ENCODE measurements at places on chromosomes 6 and 20. TPM values are rescaled to one million over a fixed set of nuclear protein-coding genes. Genes with fewer than 3 reads are reported as not detected.
A peak's percentile ranks its signal among the peaks of the same experiment; 100 is the strongest.

DNA sequence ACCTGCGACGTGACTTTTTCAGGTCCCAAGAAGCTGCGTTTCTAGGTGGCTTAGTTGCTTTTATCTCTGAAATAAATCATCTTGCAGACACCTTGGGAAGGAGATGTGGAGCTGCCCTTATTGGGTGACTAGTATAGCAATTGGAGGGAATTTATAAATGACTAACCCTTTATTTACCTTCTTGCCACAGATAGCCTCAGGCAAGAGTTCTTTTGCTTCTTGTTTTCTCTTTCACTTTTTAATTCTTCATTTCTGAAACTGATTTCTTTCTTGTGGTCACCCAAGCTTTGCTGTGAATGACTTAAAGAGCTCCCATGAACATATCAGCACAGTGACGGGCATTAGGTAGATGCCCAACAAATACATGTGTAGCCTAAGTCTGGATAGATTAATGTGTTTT lies 3.0 kb downstream of the ADGRF4 start:
- no peak for DNase-seq

GRCh38 chr6:166579237-166579850 lies 7.1 kb downstream of the RAMACL start:
- DNase-seq = no peak

DNA sequence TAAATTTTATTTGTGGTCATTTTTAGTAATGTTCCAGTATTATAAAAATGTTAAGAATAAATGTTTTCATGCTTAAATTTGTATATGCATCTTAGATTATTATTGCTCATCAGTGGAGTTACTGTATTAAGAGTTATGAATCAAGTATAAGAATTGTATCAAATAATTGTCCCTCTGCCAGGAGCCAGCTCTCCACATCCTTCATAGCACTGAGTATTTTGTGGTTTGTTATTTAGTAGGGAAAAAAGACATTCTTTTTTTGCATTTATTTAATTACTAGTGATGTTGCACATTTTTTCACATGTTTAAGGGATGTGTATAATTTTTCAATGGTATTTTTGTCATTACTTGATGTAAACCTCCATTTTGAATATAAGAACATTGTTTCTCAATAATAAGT lies 102.0 kb downstream of the ADGRB3 start:
- no peak for DNase-seq

GRCh38 chr6:167846997-167847606 lies 20.4 kb downstream of the AFDN start:
- DNase-seq = no peak

- DNase-seq = no peak
Measured at GRCh38 chr6:42086046-42087035, 36.0 kb downstream of the TAF8 start.

DNA sequence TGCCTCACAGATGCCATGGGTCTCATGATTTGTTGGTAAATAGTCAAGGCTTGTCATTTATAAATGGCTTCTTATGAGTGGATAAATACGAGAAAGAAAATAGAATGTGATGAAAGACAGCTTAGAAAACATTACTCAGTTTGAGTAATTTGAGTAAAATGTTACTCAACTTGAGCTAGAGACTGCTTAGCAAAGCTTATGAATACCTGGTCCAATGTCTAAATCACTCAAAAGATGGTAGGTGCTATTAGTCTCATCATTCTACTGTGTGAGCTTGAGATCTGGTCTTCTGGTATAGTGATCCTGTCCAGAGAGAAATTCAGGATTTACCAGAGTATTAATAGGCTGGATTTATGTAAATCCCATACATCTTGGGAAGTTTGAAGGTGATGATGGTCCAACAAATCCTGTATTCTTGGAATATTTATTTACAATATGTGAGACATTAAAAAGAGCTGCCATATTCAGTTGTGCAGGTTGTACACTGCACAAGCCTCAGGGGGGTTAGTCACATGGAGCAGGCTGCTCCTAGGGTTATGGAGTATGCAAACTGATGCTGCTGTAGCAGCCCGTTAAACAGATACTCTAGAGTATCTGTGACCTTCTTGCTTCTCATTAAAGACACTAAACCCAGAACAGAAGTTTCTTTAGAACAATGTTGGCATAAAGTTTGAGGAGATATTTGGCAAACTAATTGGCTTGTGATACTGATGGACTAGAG lies 112.9 kb downstream of the RCAN2 start:
- no peak for DNase-seq

GRCh38 chr6:126773112-126773805 lies 345.2 kb upstream of the RSPO3 start:
- no peak for DNase-seq

DNA sequence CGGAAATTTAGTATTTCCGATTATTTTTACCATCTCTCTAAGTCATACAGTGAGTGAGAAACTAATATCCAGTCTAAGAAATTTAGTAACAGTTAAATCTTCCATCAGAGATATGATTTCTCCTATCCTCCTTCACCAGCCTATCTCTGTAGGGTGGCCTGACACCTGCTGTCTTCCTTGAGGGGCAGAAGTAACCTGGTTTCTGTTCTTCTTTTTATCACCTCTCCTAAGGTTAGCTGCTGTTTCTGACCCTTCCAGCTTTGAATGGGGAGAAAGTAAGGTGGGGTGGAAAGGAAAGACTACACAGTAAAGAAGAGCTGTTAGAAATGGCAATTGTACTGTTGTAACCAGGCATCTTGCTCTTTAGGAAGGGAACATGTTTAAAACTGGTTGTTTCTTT lies 447.7 kb downstream of the PHF3 start:
- no peak for DNase-seq

DNA sequence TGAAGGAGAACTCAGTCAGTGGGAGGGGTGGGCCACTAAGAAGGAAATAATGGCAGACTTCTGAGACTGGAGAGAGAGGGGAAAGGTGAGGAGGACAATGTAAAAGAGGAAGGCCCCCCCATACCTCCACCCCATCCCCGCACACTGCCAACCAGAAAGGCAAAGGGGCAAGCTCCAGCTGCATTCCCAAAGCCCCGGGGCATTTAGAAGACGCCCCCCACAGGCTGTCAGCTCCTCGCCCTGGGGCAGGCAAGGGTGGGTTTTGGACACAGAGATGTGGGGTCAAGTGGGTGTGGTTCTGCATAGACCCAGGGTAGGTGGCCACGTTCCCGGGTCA lies 20.8 kb upstream of the SLC22A7 start:
- no peak for DNase-seq

GRCh38 chr6:111987295-111987694 lies 66.6 kb upstream of the CCN6 start:
- no peak for DNase-seq

- no peak for DNase-seq
Measured at GRCh38 chr6:41777551-41778285, 2.0 kb downstream of the FRS3 start.

DNA sequence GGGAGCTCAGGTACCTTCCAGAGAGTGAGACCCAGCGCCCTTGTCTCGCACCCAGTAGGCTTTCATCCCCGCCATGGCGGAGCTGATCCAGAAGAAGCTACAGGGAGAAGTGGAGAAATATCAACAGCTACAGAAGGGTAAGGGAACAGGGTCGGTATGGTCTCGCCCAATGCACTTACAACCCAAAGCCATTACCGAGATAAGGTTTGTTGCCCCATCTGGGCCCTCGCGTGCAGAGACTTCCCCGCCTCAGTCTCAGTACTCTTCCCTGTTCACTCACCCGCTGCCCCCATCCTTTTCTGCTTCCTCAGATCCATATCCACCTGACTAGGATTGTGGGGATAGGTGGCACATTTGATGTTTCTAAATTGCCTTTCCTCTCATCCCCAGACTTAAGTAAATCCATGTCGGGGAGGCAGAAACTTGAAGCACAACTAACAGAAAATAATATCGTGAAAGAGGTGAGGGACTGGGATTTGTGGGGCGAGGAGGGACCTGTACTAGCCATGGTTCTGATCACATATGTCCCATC lies 449 bp downstream of the PFDN6 start:
- no peak for DNase-seq

DNA sequence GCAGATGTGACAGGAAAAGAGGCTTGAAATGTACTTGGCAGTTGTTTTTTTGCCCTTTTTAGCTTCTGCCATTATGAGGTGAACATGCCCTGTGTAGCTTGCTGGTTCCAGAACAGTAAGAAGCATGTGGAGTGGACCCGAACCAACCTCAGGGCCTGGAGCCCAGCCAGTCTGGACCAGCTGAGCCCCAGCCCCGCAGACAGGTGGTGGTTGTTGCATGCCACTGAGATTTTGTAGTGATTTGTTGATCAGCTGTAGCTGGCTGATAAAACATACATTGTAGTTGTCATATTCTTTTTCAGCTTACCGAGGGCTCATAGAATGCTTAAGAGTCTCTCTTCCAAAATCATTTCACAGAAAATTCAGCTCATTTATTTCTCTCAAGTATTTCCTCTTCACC lies 182.2 kb downstream of the FARS2 start:
- DNase-seq = no peak

- no peak for DNase-seq
Measured at GRCh38 chr6:112618849-112619248, 271.7 kb downstream of the RFPL4B start.

DNA sequence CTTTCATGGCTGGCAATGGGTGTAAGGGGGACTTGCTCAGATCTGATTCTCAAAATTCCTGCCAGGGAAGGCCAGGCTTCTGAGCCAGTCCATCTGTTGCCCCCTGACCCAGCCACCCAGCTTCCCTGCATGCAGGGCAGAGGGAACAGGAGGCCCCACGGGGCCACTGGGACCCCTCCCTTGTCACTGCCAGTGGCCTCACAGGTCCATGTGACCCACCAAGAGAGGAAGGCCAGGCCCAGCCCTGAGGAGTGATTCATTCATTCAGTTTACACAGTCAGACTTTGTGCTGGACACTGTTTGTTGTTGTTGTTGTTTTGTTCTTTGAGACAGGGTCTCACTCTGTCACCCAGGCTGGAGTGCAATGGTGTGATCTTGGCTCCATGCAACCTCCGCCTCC lies 39.5 kb downstream of the UBE2V1 start:
- DNase-seq = no peak

- no peak for DNase-seq
Measured at GRCh38 chr6:15329197-15329671, 83.4 kb downstream of the JARID2 start.

GRCh38 chr6:393391-394221 lies 2.1 kb downstream of the IRF4 start:
- peak; percentile 37 for DNase-seq

GRCh38 chr20:45191926-45192325 lies 14.9 kb upstream of the SEMG1 start:
- no peak for DNase-seq

- DNase-seq = no peak
Measured at GRCh38 chr6:136517582-136517981, 32.6 kb downstream of the MAP7 start.

- DNase-seq = peak; percentile 21
Measured at GRCh38 chr6:71383901-71384489, 95.4 kb downstream of the OGFRL1 start.

GRCh38 chr6:47076422-47077344 lies 34.6 kb upstream of the ADGRF1 start:
- no peak for DNase-seq

DNA sequence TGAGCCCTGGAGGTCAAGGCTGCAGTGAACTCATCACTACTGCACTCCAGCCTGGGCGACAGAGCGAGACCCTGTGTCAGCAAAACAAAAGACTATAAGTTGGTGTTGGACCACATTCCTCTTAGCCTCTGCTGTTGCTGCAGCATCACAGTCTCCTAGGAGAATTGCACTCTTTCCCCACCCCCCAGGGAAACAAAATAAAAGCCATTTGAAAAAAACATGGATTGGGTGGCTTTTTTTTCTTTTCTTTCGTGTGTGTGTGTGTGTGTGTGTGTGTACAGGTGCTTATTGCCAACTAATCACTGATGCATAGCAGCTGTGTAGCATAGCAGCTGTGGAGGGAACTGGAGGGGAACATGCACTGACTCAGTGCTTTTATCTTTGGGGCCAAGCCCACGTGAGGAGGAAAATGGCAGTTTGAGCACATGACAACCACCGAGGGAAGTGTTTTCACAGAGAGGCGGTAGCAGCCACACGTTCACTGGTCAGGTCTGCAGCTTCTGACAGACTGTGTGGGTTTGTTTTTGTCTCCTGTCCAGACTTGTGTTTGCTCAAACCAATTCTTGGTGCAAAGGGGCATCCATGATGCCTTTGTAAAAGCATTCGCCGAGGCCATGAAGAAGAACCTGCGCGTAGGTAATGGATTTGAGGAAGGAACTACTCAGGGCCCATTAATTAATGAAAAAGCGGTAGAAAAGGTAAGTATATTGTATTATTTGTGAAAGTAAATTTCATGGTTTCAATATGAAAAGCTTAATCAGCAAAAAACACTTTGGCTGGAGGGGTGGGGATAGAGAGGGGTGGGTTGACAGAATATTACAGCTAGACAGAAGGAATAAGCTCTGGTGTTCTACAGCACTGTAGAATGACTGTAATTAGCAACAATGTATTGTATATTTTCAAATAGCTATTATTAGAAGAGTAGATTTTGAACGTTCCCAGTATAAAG lies 27.7 kb downstream of the ALDH5A1 start:
- DNase-seq = no peak

- no peak for DNase-seq
Measured at GRCh38 chr20:1390581-1391403, 2.1 kb downstream of the FKBP1A start.

DNA sequence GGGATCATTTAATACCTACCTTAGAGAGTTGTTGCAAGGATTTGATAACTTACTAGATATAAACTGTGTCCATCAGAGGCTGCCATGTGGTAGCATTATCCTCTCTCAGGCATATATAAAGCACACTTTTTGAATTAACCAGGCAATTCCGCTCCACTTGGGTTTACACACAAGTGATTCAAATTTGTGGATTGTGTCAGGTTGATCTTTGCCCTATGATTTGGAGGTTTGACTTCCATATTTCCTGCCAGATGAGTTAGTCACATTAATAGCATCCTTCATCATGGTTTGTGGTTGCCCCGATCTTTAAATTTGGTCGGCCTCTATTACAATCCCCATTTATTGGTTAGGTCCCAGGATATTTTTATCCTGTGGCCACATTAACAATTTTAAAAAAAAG lies 44.8 kb upstream of the CTAGE9 start:
- no peak for DNase-seq

Gene ZBP1
- total RNA-seq = 1.6 TPM

Gene XKR7
- total RNA-seq = not detected

Gene CABLES2
- total RNA-seq = 7.1 TPM

Gene SPATA25
- 0.90 TPM for total RNA-seq

Gene TAF4
- total RNA-seq = 15.7 TPM

Gene OPN5
- total RNA-seq = not detected

Gene MYL9
- total RNA-seq = 2.0 TPM

Gene SLC22A16
- total RNA-seq = not detected

Gene IMPG1
- not detected for total RNA-seq

Gene MCCD1
- not detected for total RNA-seq

Gene IL17A
- 2.8 TPM for total RNA-seq

Data from activated T-cell treated with anti-CD3 and anti-CD28 coated beads, Interleukin-2, amount 50 U/mL, for 72 hours (primary cell).